ENCODE measurements at places on chromosomes 11 and 22.

GRCh38 chr22:50027639-50028537 is 15.3 kb upstream of the IL17REL start:
- no peak for DNase-seq

GRCh38 chr11:96524475-96524874 is 134.7 kb downstream of the JRKL start:
- no peak for DNase-seq

- no peak for DNase-seq
Observed at GRCh38 chr11:47705721-47706120, 9.4 kb downstream of the AGBL2 start.

DNA sequence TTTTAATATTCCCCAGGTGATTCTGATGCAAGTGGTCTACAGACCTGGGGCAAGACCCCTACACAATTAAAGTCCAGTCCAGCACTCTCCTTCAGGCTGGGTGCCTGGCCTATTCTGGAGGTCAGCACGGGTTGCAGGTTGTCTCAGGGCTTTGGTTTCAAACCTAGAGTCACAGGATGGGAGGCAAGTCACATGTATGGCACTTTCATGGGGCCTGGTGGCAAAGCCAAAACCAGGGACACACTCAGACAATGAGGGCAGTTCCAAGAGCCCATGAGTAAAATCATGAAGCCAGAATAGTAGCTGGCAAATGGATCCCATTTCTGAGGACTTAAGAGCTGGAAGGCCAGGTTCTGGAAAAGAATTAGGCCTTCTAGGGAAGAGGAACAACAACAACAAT is 96.6 kb downstream of the KCNC1 start:
- DNase-seq: no peak

- DNase-seq: no peak
Observed at GRCh38 chr11:61718621-61719302, 33.7 kb upstream of the MYRF start.

DNA sequence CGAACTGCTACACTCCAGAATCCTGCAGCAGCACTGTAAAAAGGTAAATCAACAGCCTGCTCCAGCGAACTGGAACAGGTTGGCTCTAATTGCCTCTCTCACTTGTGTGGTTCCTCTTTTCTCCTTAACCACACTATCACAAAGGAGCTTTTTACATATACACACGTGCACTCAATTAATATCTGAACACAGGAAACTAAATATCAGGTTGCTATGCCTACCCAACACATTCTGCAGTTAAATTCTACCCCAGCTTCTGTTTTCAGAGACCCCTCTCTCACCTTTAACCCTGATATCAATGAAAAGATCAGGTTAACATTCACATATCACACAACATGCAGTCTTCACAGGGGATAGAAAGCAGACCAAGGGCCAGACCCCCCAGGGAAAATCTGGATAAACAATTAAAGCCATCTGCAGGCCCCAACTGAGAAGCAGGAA is 11.0 kb downstream of the RBFOX2 start:
- no peak for DNase-seq

DNA sequence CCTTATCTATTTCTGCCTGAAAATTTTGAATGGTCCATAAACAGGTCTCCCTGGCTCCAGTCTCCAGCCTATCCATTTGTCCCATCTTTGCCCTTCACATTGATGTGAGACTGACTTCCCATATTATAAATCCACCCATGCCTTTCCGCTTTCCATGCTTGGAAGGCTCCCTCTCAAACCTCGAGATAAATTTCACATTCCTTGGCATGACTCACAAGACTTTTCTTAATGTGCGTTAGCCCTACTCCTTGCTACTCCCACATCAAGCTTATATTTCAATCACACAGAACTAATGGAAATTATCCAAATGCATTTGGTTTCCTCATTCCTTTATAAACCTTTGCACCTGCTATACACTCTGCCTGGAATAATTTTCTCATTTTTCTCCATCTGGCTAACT is 163.7 kb upstream of the NTM start:
- no peak for DNase-seq

DNA sequence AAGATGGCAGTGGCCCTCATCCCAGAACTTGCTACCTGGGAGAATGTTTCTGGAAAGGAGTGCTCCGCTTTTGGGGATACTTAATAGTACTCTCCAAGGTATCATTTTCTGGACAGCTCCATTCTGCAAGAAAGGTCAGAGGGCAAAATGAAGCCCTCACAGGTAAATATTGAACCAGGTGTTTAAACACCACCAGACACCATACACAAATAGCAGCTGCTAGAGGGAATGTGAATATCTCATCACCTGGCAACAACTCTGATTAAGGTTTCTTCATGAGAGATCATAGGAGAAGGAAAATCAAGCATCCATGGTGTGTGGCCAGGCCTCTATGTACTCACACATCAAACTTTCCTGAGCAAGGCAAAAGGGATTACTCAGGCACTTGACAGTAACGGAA is 226.1 kb upstream of the FAT3 start:
- DNase-seq: no peak

- DNase-seq: no peak
Observed at GRCh38 chr11:61851900-61852295, 23.8 kb downstream of the FADS2 start.

DNA sequence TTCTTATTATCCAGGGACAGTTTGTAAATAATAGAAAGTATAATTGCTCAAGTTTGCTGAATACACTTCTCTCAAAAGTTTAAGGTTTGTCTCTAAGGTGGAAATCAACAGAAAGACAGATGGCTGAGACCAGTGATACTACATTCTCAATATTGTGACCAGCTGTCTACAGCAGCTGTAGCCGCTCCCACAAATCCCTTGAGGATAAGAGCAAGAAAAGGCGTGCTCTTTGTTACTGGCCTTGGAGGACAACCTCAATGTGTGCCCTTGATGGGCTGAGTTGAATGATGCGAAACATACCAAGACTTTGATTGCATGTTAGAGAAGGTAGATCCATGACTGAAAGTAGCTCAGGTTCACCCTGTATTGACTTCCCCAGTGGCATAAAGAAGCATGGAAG is 6.1 kb downstream of the OR6M1 start:
- no peak for DNase-seq

DNA sequence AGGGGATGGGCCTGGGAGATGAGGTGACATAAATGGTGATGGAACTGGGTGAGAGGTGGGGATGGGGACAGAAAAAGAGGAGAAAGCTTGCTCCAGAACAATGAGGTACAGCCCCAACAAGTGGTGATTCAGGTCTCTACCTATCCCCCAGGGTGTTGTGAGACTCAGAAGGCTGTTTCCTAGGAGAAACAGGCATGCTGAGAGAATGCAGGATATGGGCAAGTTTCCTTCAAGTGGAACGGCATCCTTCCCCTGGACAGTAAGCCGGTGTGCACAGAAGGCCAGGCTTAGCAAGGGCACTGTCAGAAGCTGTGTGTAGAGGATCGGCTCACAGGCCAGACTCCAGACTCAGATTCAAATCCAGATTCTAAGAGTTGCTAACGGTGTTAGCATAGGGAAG is 34.1 kb upstream of the CRTAM start:
- no peak for DNase-seq

GRCh38 chr22:35384527-35384926 is 3.6 kb downstream of the HMOX1 start:
- DNase-seq: no peak

DNA sequence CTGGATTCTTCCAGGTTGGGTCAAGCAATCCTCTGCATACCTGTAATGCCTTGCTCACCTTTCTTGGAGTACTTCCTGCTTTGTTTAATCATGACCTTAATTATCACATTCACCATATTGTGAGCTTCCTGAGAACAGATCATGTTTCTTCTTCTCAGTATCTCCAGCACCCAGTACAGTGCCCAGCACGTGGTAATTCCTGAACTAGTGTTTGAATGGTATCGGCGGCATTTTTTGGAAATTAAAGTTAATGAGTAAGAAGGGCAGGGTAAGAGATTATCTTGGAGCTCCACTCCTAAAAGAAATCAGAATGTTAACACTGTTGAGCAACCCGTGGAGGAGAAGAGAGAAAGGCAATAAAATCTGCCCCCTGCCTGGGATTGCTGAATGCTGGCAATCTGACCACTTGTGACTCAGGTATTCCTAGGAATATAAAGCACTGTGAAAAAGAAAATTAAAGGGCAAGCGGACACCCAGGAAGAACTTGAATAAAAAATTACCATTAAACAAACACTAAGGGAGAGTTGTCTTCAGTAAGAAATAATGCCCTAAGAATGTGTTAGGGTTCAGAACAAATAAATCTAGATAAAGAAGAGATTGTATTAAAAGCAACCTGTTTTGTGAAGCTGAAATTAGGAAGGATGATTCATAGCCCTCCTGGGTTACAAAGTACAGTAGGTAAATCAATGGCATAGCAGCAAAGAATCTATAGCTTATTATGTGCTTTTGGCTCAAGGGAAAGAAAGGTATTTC is 92.9 kb downstream of the PDHX start:
- DNase-seq: no peak

GRCh38 chr11:68828155-68828931 is 13.4 kb downstream of the CPT1A start:
- DNase-seq: no peak

DNA sequence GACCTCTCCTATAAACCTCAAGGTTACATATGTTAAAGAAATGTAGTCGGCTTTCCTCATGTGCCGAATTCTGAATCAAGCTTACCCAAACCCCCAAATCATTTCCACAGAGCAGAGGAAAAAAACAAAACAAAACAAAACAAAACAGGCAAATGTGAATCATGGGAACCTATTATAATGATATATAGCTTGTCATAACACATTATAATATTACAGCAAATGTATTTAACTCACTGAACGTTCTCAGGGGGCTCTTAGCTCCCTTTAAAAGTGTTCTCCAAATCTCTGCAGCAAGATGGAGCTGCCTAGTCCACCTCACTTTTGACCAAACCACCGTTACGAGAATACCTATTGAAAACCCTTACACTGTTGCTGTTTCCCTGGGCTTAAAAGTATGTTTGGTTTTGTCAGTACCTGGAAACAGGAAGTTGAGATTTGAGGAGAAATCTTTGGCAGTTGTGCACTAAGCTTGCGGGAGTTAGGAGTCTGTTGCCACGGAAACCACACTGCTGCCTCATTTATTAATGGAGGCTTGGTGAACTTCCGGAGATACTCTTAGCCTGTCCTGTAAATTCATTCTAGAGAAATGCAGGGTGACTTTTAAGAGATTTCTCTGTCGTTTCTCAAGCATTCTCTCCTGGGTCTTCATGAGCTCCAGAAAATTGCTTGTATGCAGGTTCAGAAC is 167.0 kb upstream of the RASSF10 start:
- DNase-seq: no peak

GRCh38 chr11:75263944-75264349 is 23.4 kb downstream of the TPBGL start:
- no peak for DNase-seq

DNA sequence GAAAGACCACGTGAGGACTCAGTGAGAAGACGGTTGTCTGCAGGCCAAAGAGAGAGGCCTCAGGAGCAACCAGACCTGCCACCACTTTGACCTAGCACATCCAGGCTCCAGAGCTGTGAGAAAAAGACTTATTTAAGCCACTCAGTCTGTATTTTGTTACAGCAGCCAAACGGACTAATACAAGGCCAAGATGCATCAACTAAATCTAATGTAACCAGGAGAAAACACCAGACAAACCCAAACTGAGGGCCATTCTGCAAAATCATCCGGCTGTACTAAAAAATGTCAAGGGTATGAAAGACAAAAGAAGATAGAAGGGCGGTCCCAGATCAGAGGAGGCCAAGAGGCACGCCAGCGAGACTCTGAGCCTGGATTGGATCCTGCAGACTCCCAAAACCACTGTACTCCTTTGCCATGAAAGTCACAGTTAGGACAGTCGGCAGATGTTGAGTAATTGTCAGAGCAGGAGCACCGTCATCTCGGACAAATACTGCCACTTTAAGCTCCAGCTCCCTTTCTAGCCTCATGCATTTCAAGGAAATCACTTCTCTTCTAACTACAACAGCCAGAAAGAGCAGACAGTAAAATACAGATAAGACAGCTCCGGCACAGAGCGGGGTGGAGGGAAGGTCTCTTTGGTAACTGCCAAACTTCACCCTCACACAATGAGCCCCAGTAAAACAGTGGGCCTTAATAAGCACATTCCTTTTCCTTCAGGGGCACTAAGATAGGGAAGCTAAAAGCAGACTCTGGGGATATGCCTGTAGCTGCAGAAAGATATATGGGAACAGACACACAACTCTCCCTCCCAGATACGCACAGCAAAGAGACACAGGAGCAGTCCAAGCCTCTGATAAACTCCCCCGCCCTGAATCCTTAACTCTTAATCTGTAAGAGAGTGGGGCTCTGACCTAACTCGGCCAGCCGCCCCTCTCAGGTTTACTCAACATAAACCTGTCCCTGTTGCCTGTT is 3.5 kb upstream of the ZP1 start:
- no peak for DNase-seq

DNA sequence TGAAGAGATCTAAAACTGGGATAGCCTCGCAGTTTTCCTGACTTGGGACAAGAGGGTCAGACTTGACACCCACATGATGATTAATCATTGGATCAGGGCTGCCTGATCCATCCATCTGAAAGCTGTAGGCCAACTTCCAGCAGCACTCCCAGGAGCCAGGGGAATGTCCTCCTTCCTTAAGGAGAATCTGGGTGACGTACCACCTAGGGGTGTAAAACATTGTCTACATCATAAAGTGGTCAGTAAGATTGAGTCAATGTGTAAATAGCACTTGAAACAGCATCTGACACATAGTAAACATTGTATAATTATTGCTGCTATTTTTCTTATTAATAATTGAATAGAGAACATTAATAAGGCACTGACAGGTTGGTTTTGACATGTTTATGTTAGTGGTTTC is 392.8 kb downstream of the JRKL start:
- no peak for DNase-seq

DNA sequence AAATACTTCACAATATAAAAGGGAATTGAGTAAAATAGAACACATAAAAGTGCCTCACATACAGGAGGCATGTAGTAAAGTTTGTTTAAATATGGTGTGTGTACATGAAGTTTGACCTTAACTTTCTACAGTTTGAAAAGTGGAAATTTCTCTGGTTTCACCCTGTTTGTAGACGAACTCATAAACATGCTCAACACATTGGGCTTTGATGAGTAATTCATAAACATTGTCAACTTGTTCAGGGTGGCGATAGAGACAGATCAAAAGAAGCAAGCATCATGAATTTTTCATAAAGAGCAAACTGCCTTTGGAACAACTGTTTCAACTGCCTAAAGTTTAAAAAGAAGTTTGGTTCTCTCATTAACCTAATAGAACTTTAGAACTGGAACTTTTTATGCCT is 9.1 kb downstream of the SLN start:
- DNase-seq: no peak

GRCh38 chr11:34030382-34030781 is 21.1 kb upstream of the CAPRIN1 start:
- DNase-seq: no peak

GRCh38 chr11:3086114-3086513 is 28.9 kb upstream of the CARS1 start:
- no peak for DNase-seq
